ENCODE measurements at places on chromosomes 13 and 19. TPM values are rescaled to one million over a fixed set of nuclear protein-coding genes. Genes with fewer than 3 reads are reported as not detected.

Gene PPM1N
- 0.69 TPM for polyA plus RNA-seq

Gene PTGER1
- 14.3 TPM for polyA plus RNA-seq

Gene FCGBP
- 7.6 TPM for polyA plus RNA-seq

Gene ZNF729
- not detected for polyA plus RNA-seq

Gene ADGRE1
- 0.19 TPM for polyA plus RNA-seq

Gene TEX26
- not detected for polyA plus RNA-seq

Gene STOML3
- not detected for polyA plus RNA-seq

Gene ZNF90
- polyA plus RNA-seq, result 2.3 TPM

All from kidney (tissue), 22 donors.